ENCODE measurements at places on chromosomes 6 and 20.
A peak's percentile ranks its signal among the peaks of the same experiment; 100 is the strongest.

DNA sequence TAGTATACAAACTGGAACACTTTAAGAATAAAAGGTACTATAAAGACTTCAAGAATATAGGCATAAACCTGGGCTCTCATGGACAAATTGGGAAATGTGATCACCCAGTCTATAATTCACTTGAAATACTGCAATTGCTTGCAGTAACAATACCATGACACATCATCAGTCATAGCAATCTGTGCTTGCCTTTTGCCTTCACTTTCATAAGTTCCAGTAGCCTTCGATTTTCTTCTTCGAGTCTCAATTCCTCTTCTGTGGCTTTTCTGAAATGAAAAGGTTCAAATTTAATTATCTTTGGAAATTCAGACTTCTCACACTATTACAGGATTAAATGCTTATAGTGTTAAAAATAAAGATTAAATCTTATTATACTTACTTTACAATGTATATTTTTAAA lies 96.3 kb upstream of the ZBTB24 start:
- no peak for DNase-seq

DNA sequence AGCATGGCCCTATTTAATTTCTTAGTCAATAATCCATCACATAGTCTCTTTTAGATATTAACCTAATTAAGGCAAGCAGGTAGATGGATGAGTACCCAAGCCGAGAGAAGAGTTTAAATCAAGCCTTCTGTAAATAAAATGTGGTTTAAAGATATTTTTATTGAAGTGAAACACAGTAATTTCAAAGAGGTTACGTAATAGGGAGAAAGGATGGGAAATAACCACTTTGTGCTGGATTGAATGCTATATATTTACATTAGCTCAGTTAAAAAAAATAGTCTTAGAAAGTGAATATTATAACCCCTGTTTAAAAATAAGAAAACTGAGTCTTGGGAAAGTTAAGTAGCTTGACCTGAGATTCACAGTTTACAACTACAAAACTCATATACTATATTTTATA lies 37.0 kb upstream of the FOXO3 start:
- DNase-seq, result no peak

DNA sequence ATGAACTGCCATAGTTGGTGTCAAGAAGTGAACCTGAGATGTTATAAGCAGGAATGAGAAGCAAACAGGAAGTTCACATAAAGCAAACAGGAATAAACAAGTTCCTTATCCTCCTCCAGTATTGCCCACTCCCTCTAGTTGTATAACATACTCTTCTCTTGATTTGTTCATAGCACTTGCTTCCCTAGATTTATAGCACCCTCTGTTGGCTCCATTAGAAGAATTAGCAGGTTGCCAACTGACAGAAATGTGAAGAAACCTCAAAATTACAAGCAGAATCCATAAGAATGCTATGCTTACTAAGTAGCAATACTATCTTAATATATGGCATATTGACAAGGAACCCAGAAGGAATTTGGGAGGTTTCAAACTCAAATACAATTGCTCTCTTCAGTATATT lies 195.4 kb downstream of the TBX18 start:
- no peak for DNase-seq

DNA sequence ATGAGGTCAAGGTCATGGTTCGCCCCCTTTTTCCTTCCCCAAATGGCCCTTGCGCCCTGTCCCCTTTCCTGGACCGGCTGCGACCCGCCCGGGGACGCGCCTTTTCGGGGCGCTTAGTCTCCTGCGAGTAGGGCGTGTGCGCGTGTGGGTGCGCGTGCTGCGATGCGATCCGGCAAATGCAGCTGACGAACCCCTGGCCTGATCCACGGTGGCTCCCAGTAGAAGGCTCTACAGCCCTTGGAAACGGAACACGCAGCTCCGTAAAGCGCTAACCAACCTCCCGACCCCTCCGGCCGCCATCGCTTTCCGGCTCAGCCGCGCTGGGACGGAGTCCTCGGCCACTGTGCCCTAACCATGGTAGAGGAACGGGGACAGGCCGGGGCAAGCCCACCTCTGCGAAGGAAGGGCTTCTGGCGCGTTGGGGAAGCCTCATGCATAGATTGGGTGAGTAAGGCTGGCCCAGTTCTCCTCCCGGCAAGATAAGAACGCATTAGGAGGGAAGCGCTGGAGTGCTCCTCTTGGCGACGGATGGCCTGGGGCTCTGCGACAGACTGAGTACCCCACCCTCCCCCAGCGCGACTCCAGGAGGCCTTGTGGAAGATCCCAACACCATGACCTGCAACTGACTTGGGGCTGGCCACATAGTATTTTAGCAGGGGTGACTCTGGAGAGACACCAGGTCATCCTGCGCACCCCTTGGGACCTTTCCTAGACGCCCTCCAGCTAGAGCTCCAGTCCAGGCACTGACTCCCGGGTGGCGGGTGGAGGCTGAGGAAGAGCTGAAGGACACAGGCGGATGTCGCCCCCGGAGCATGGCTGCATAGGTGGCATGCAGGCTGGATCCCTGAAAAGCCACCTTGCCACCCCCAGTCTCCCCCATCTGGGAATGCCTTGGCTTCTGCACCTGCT lies 1.1 kb upstream of the SLC4A11 start:
- DNase-seq, result peak; percentile 34

GRCh38 chr6:119757467-119757866 lies 407.9 kb upstream of the MAN1A1 start:
- DNase-seq, result no peak

GRCh38 chr20:54481442-54481841 lies 6.0 kb downstream of the DOK5 start:
- DNase-seq, result no peak

DNA sequence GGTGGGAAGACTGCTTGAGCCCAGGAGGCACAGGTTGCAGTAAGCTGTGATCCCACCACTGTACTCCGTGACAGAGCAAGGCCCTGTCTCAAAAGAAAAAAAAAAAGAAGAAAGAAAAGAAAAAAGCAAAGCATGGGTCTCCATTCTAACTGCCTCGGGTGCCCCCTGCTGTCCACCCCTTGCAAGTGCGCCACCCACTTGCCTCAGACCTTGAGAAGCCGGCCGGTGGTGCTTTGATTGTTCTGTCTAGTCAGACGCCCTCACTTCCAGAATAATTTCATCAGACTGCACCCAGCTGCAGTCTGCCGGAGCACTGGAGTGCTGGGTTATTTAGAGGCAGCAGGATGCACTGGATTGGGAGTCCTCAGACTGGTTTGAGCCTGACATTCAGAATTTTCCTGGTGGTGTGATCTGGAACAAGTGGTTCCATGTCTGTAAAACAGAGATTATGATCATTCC lies 17.6 kb upstream of the TM9SF4 start:
- DNase-seq, result peak; percentile 77

- DNase-seq, result no peak
Measured at GRCh38 chr20:44489931-44490330, 14.3 kb downstream of the TTPAL start.

DNA sequence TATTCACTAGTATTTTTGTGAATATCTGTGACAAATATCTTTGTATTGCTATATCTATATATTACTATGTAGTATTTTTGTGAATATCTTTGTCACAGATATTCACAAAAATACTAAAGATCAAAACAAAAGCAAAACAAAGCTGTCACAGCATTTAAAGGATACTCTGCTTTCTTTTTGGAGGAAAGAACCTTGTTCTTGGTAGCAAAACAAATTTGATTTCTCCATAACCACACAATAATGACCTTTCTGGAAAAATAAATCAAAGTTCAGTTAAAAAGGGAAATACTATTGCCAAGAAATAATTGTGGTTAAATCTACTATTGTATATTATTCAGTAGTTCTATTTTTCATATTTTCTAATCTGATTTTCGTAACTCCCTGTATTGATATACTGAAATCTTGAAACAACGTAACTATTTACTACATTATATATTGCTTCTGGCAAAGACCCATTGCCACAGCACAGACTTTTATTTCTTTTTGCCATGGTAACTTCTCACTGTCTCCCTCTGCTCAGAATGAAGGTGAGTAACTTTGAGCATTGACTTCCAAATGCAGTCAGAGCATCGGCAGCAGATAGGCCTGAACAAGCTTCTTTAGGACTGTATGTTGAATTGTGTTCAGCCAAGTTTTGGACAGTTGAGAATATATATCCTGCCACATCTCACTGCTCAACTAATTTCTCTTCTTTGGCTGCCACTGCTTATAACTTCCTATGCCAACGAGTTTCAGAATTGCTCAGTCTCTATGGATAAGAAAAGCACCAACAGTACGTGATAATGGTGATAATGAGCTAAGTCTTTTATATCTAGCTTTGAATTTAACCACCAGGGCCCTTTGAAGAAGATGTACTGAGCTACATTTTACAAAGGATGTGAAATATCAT lies 1097.2 kb upstream of the GJE1 start:
- no peak for DNase-seq

- no peak for DNase-seq
Measured at GRCh38 chr20:60031107-60031506, 72.9 kb downstream of the CDH26 start.

GRCh38 chr6:159421586-159421985 lies 252.4 kb downstream of the FNDC1 start:
- no peak for DNase-seq

DNA sequence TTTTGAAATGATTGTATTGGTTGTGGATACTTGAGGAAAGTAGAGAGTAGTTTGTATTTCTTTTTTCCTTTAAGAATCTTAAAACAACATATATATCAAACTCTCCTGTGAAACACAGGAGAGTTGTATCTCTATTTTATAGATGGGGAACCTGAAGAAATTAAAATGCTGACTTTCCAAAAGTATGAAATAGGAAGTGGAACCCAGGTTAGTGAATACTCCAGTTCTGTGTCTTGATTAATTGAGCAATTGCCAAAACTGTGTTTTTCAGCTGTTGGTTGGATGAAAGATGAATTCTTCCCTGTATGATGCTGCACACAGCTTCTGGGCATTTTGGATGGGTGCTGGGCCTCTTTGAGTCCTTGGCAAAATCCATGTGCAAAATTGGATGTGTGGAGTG lies 86.3 kb downstream of the ARID1B start:
- DNase-seq, result no peak

DNA sequence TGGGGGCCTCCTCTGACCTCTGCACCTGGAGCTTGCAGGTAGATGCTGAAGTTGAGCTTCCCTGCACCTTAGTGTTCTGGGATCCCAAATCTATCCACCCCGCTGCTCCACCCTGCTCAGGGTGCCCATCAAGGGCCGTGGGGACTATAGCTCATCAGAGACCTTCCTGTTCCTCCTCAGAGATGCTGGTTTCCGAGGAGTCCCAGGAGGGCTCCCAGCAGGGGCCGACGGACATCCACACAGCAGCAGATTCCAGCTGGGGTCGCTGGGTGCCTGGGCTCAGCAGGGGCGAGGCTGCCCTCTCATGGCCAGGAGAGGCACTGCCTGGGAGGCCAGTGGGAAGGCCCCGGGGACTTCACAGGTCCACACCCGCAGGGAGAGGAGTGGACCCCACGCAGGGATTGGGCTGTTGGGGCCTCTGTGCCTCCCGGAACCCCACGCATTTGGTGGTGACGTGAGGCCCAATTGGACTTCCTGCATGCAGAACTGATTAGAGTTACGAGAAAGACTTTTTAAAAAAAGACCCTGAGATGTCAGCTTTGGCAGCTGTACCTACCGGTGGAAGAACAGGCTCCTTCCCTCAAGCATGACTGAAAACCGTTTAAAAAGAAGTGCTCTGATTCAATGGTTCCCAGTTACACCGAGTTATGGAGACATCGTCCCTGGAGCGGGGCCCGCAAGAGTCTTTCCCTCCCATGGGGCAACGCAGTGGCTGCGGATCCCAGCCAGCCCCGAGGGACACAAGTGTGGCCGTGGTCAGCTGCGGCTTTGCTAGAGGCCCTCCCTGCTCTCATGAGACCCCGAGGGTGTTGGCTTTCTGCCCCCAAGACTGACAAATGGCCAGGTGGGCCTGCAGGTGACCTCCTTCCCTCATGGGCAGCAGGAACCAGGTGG lies 25.3 kb upstream of the SLCO4A1 start:
- DNase-seq, result peak; percentile 76

GRCh38 chr6:46203391-46204177 lies 32.8 kb upstream of the ENPP5 start:
- no peak for DNase-seq

GRCh38 chr6:170487707-170488329 lies 65.3 kb downstream of the PSMB1 start:
- DNase-seq, result no peak

DNA sequence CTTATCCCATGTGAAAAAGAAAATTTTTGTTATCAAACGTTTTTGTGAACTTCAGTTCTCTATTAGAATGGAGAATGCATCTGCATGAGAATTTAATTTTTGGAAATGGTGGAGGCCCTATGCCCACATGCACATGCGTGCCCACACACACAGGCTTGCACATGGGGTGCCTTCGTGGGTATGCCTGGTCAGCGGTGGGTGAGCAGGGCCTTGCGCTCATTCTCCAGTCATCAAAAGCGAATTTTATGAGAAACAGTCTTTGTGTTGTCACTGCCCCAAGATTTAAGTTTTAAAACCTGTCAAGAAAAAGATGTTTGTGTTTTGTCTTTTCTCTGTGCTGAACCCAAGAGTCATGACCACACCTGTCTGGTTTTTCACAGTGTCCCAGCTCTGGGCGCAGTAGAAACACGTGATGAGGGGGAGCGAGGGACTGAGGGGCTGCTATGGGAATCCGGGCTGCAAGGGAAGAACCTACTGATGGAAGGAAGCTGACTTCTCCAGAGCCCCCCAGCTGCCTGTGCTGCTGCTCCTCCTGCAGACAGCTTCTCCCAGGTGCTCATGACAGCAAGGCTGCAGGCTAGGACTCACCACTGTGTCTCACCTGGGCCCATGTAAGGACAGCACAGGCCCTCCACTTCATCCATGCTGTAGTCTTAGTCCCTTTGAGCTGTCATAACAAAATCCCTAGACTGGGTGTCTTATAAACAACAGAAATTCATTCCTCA lies 153.6 kb downstream of the SYCP2 start:
- no peak for DNase-seq

DNA sequence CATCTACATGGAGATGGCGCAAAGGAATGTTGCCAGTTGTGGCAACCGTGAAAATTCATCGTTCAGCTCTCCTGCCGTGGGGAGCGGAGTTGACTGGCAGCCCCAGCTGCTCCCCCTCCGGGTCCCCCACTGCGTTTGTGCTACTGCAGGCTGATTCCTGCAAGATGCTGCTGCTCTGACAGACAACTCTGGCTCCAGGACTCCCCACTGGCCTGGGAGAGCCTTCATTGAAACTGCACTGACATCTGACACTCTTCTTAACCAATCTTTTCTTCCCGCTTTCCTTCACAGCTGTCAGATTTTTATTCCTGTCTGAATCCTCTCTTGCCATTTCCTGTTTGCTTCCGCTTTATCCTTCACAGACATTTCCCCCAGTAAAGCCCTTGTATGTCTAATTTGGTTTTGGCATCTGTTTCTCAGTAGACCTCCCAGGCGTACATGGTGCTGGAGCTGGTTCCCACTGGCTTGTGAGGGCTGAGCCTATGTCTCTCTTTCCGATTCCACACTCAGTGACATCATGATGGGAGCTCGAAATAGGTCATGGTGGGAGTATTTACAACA lies 9.5 kb upstream of the ATRN start:
- DNase-seq, result no peak

- DNase-seq, result no peak
Measured at GRCh38 chr20:51237791-51238190, 214.9 kb upstream of the KCNG1 start.

- no peak for DNase-seq
Measured at GRCh38 chr6:168158980-168159349, 80.0 kb upstream of the FRMD1 start.

- no peak for DNase-seq
Measured at GRCh38 chr6:88655586-88655985, 307.8 kb downstream of the RNGTT start.

- no peak for DNase-seq
Measured at GRCh38 chr20:32035426-32035779, 16.6 kb upstream of the HCK start.

All from activated T-cell treated with anti-CD3 and anti-CD28 coated beads, Interleukin-2, amount 50 U/mL, for 1 hour (primary cell).